ENCODE measurements at places on chromosomes 6 and 20.

- DNase-seq = no peak
- no peaks in the 10 kb centered on the region for H3K27me3 ChIP-seq
- no peaks in the 10 kb centered on the region for H3K36me3 ChIP-seq
- H3K4me3 ChIP-seq = no peak overlapping the region
- H3K27ac ChIP-seq = no peak overlapping the region
Observed at GRCh38 chr6:118697554-118697953, 46.2 kb upstream of the CEP85L start.

DNA sequence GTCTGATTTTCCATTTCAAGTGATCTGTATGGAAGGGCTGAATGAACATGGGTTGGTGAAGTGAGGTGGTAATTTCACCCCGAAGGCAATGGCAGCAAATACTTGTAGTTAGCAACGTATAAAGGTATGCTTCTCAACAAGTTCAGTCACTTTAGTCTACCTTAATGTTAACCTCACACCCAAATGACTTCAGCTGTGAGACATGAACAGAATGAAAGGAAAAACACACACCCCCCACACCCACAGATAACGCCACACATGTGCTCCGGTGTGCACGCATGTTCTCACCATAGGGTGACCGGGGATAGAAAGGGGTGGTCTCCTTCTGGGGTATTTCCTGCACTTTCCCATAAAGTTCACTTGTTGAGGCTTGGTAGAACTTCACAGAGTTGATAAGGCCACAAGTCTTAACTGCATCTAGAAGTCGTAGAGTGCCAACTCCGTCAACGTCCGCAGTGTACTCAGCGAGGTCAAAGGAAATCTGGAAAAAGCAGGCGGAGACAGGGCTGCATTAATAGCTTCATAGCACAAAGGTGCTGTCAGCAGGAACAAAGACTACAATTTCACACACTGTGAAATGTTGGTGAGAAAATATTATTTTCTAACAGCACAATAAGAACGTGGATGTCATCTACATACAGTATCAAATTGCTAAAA, 284.8 kb downstream of the GMDS start:
- H3K27ac ChIP-seq = no peak overlapping the region
- DNase-seq = no peak
- peaks cover 3% of the 10 kb centered on the region for H3K36me3 ChIP-seq
- no peaks in the 10 kb centered on the region for H3K27me3 ChIP-seq
- H3K4me3 ChIP-seq = no peak overlapping the region
- H3K4me1 ChIP-seq = peaks cover 3% of the 10 kb centered on the region

- H3K4me1 ChIP-seq = peaks cover 11% of the 10 kb centered on the region
- no peak overlapping the region for H3K4me3 ChIP-seq
- DNase-seq = peak; percentile 94
- no peaks in the 10 kb centered on the region for H3K27me3 ChIP-seq
- H3K27ac ChIP-seq = no peak overlapping the region
Observed at GRCh38 chr6:43798688-43799444, 28.9 kb downstream of the VEGFA start.

DNA sequence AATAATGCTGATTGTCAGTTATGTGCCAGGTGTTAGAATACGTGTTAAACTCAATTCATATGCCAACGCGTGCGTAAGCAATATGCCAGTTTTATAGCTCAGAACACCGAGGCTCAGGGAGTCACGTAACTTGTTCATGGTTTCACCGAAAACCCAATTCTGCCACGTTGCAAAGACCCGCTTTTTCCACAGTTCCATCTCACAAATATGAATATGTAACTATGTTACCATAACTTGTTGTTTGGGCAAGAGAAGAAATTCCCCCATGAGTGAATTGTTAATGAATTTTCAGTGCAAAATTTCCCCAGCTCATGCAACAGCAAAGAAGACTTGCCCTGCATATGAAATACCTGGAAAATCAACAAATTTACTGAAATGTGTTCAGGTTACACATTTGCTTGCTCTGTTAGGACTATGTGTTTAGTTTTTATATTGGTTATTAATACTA, 30.1 kb downstream of the SF3B5 start:
- peak overlapping the region; percentile 83 for H3K4me3 ChIP-seq
- peaks cover 17% of the 10 kb centered on the region for H3K4me1 ChIP-seq
- H3K36me3 ChIP-seq = peaks cover 6% of the 10 kb centered on the region

- H3K4me3 ChIP-seq = no peak overlapping the region
- no peaks in the 10 kb centered on the region for H3K4me1 ChIP-seq
- no peak overlapping the region for H3K27ac ChIP-seq
Observed at GRCh38 chr6:164097056-164097455, 682.5 kb downstream of the QKI start.

GRCh38 chr6:6246544-6246943, 73.9 kb downstream of the F13A1 start:
- H3K4me1 ChIP-seq = no peaks in the 10 kb centered on the region
- no peak for DNase-seq
- no peak overlapping the region for H3K4me3 ChIP-seq
- no peak overlapping the region for H3K27ac ChIP-seq
- H3K36me3 ChIP-seq = no peaks in the 10 kb centered on the region
- H3K27me3 ChIP-seq = peaks cover 24% of the 10 kb centered on the region

DNA sequence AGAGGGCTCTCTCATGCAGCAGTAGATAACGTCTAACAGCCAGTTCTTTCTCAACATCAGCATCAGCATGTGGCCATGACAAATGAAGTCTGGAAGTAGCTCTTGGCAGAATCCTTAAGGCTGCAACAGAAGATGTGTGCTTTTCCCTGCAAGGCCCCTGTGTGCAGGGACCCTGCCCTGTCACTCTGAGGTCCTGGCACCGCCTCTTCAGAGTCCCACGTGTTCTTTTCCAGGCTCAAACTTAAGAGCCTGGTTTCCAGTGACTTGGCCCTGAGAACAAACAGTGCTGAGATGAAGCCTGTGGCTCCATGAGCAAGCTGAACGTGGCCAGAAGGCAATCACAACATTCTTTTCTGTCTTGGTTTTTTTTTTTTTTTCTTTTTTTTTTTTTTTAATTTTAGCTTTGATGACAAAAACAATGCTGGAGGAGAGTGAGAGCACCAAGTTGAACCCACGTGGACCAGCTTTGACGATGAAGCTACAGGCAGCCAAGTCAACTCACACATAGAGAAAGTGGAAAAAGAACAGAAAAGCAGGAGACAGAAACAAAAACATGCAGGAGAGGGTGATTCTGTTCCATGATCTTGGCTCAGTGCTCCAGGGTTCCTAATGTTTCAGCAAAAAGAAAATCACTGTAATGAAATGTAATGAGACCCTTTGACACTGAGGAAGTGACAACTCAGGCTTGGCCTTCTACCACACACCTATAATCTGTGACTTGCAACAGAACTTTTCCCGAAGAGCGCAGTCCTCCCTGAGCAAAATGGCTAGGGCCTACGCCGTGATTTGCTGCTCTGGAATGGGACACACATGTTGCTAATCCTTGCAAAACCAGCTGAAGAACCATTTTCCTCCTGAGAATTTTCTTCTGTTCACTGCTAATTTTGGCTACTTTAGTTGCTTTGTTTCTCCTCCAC, 86.1 kb downstream of the FOXC1 start:
- peaks cover 3% of the 10 kb centered on the region for H3K36me3 ChIP-seq
- DNase-seq = no peak
- no peak overlapping the region for H3K4me3 ChIP-seq
- H3K4me1 ChIP-seq = peaks cover 3% of the 10 kb centered on the region

- no peak overlapping the region for H3K27ac ChIP-seq
- H3K27me3 ChIP-seq = no peaks in the 10 kb centered on the region
- no peaks in the 10 kb centered on the region for H3K4me1 ChIP-seq
- DNase-seq = no peak
- no peak overlapping the region for H3K4me3 ChIP-seq
Observed at GRCh38 chr6:132289756-132290155, 111.5 kb downstream of the MOXD1 start.

DNA sequence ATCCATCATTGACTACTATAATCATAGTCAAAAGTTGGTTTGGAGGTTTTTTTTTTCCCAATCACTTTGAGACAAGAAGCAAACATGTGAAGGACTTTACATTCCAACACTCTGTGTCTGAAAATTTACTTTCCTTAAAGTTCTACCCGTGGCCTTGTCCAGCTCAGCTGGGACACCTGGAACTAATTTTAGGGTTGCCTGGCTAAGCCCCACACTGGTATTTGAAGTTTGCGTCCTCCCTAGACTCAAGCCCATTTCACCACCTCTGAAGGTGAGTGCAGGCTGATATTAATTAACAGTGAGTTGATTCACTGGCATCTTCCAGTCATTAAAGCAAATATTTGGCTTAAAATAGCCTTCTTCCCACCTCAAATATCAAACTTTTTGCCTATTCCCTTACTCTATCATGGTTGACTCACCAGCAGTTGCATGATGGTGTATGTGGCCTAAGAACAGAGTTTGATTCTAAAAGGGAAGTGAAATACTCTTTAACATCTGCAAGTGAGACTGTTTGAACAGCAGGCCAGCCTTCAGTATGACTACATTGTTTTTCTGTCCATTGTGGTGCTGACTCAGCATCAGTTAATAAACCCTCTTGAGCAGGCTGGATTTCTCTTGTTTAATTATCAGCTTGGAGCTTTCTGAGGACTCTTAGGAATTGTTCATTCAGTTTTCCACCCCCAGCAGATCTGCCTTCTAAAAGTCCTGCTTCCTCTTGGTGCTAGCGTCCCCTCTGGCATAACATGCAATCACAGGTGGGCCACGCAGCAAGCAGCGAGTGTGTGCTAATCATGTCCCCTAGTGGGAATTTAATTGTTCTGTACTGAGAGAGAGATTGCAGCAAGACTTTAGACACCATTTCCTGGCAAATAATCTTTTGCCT, 1.8 kb upstream of the PRDM1 start:
- H3K4me1 ChIP-seq = peaks cover 6% of the 10 kb centered on the region
- H3K36me3 ChIP-seq = no peaks in the 10 kb centered on the region
- H3K4me3 ChIP-seq = no peak overlapping the region
- H3K27me3 ChIP-seq = no peaks in the 10 kb centered on the region
- peak; percentile 90 for DNase-seq

DNA sequence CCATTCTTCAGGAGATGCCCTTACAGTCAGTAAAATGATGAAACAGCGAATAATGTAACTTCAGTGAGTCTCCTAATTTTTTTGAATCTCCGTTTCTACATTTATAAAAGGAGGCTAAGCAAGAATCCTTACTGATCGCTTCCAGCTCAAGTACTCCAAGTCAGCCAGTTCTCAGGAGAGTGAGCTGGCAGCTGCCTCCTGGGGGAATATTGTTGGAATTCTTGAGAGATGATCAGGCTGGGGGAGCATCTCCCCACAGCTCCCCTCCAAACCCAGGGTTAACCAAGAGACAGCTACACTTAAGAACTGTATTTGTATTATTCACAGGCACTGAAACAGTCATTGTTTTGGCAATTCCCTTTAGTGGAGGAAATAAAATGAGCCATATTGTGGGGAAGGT, 89.1 kb upstream of the PCSK2 start:
- no peaks in the 10 kb centered on the region for H3K27me3 ChIP-seq
- no peak overlapping the region for H3K27ac ChIP-seq
- H3K4me3 ChIP-seq = no peak overlapping the region
- no peaks in the 10 kb centered on the region for H3K36me3 ChIP-seq

DNA sequence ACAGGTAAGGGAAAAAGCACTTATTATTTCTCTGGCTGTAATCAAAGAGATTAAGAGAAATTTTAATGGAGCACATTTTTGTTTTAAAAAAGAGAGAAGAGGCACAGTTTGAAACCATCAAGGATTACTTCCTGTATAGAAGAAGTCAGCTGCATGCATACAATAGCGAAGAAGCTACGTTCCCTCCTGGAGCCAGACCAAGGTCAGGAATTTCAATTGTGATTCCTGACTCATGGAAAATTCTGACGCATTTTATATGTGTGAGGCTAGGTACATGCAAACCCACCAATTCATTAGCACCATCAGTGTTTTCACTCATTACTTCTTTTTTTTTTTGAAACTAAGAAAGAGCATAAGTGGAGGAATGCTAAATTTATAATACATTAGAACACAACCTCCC, 232.7 kb upstream of the SGK1 start:
- H3K4me3 ChIP-seq = peak overlapping the region; percentile 33
- no peaks in the 10 kb centered on the region for H3K27me3 ChIP-seq
- no peaks in the 10 kb centered on the region for H3K4me1 ChIP-seq

DNA sequence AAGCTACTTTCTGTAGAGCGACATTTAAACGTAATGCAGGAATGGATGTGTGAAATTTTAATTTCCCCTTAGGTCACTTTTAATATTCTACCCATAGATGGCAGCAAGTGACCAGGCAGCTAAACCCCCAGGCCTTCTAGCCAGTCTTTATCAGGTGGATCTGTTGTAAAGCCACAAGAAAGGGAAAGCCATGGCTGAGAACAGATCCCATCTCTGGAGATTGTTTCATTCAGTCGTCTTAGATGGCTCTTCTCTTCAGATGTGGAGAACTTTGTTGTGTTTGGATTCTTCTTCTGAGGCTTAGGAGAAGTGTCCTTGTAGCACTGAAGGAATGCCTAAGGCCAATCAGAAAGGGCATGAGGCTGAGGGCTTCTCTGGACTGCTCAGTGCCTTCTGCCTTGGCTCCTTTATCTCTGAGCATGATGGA, 15.8 kb upstream of the RNF182 start:
- no peak overlapping the region for H3K27ac ChIP-seq
- no peaks in the 10 kb centered on the region for H3K4me1 ChIP-seq
- peaks cover 8% of the 10 kb centered on the region for H3K27me3 ChIP-seq
- peak; percentile 77 for DNase-seq
- no peak overlapping the region for H3K4me3 ChIP-seq

DNA sequence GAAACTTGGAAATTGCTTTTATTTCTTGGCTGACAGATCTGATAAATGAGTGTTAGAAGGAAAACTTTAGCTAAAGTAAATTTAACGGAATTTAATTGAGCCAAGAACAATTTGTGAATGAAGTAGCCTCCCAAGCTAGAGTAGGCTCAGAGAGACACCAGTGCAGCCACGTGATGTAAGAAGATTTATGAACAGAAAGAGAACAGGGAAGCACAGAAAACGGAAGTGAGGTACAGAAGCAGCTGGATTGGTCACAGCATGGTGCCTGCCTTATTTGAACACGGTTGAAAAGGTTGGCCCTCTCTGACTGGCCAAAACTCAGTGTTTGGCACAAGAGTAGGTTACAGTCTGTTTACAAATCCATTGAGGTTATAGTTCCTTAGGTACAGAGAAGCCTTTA, 29.5 kb upstream of the IFNGR1 start:
- no peaks in the 10 kb centered on the region for H3K4me1 ChIP-seq
- H3K36me3 ChIP-seq = no peaks in the 10 kb centered on the region
- no peak overlapping the region for H3K4me3 ChIP-seq
- no peak for DNase-seq
- no peak overlapping the region for H3K27ac ChIP-seq

- no peaks in the 10 kb centered on the region for H3K36me3 ChIP-seq
- DNase-seq = no peak
- no peaks in the 10 kb centered on the region for H3K27me3 ChIP-seq
- no peak overlapping the region for H3K27ac ChIP-seq
- peaks cover 1% of the 10 kb centered on the region for H3K4me1 ChIP-seq
Observed at GRCh38 chr20:61845233-61845671, 220.4 kb downstream of the TAF4 start.

- H3K36me3 ChIP-seq = peaks cover 10% of the 10 kb centered on the region
- no peak overlapping the region for H3K4me3 ChIP-seq
- no peak overlapping the region for H3K27ac ChIP-seq
- peaks cover 10% of the 10 kb centered on the region for H3K4me1 ChIP-seq
Observed at GRCh38 chr6:36544228-36544627, 3.1 kb downstream of the STK38 start.

All from mesenchymal stem cell (in vitro differentiated cells and primary cell).